ENCODE measurements at places on chromosomes 7 and 10.

DNA sequence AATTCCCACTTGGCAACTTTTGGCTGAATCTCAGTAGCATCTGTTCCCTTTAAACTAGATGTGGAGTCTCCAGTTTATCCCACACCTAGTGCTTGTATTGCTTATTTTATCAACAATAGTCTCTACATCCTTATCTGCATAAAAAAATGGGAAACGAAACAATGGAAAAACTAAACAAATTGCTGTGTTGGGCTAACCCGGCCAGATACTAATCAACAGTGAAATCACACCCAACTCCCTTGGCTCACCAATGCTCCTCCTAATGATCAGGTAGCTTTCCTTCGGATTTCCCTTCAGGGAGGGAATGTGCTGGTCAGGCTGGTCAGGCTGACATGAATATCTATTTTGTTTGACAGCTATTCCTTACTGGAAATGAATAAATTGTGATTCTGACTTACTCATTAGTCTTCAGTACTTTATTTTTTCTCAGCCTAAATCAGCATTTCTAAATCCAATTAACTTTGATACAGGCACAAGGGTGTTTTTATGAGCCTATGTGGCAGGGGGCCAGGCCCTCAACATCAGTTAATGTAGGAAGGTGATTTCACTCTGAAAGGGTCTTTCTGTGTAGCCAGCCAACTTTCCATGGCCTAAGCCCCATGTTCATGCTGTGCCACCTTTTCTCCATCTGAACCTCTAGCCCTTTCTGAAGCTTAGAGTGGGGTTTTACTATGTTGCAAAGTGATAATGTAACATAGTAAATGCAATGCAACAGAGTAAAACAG, 170.5 kb upstream of the NPSR1 start:
- no peak for DNase-seq

GRCh38 chr10:19317952-19318351, 269.4 kb downstream of the MALRD1 start:
- no peak for DNase-seq

GRCh38 chr7:88759230-88760135, at the start of gene ZNF804B:
TSS of gene ZNF804B (plus strand) at chr7:88759700. CDS start at chr7:88759977, 277 bp downstream.
- DNase-seq, result no peak

DNA sequence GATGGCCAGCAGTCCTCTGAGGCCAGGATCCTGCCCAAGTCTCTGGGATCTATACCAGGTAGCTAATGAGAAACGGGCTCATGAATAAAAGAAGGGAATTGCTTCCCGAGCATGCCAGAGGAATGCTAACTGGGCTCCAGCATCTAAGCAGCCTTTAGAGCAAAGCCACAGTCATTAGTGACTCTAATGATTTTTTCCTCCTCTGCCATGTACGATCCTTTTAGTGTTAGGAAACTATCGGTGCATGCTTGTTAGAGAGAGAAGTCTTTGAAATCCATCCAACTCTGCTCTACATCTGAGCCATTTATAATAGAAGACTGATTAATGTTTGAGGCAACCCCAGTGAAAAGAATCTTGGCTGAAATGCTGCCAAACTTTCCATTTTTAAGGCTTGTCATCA, 124.9 kb upstream of the TCERG1L start:
- no peak for DNase-seq

- DNase-seq, result no peak
Measured at GRCh38 chr10:91798649-91799611, 704 bp downstream of the TNKS2 start.

GRCh38 chr10:45404770-45405120, 30.7 kb downstream of the ALOX5 start:
- no peak for DNase-seq

- DNase-seq, result no peak
Measured at GRCh38 chr7:112782498-112782897, 7.7 kb downstream of the TMEM168 start.

DNA sequence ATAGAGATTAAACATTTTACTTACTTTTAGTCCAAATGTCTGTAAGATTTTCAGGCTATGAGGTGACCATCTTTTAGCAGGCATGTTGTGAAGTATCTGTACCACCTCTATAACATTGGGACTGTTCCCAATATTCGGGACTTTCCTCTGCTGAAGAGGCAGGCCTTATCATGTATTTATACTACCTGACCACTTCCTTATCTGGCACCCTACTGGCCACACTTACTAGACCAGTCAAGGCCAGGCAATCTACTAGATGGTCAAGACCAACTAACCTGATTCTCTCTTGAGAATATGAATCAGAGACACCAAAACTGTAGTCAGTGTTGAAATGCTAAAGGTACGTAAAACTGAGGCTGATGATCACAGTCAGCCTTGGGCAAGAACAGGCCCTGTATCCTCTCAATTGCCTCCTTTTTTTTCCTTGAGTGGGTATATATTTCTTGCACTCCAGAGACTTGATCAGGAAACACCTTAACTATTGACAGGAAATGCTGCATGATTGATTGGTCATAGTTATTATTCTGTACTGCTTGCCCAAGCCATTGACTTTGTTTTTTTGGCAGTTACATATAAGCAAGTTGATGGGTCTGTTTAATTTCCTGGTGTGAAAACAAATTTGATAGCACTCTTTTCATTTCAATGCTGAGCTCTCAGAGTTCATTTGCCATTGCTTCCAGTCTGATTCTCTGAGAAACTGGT, 5.2 kb upstream of the PRKAR2B start:
- no peak for DNase-seq

DNA sequence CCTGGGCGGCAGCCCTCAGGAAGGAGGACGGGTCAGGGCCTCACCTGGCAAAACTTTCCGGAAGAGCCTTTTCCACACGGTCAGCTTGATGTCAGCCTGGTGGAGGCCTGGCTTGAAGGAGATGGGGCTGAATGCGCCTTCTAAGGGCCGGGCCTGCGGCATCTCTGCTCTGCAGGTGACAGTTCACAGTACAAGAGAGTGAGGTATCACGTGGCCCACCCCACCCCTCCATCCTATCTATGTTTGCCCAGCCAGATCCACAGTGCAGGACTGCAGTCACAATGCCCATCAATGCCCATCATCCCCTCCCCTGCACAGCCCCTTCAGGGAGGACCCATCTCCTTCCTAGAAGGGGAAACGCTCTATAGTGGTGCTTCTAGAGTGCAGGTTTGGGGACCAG, 7.9 kb upstream of the NSUN5 start:
- DNase-seq, result no peak

GRCh38 chr7:129951226-129952085, 1.3 kb downstream of the UBE2H start:
- no peak for DNase-seq

DNA sequence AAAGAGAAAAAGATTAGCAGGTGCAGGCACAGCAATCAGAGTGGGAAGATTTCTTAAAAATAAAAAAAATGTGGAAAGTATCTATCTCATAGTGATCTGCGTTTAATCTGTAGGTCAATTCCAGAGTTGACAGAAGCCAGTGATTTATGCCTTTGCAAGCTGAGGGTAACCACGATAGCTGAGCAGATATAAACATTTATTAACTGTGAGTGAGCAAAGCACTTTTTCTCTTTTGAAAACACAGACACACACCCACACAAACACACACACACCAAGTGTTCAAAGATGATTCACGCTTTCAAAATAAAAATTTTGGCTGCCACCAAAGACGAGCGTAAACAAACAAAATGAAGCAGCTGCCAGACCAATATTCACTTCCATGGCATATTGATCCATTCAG, 243.2 kb upstream of the SLC26A5 start:
- DNase-seq, result no peak

DNA sequence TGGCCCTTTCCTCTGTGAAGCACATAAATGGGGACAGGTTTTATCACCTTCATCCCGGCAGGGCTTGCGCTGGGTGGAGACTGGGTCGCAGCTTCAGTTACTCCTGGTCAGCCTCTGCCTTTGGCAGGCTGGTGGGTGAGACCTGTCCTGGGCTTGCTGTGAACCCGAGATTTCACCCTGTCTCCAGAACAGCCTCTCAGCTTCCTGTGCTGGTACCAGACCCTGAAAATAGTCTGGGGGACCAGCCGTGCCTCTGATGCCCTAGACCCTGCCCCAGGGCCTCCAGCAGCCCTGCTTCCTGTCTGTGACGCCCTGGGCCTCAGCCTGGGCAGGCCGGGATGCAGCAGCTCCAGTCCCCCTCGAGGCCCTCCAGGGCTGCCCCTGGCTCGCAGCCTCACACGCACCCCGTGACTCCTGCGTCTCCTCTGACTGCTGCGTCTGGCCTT, 13.2 kb upstream of the PWWP2B start:
- DNase-seq, result no peak

- DNase-seq, result no peak
Measured at GRCh38 chr7:76191783-76192240, 9.9 kb upstream of the SRRM3 start.

DNA sequence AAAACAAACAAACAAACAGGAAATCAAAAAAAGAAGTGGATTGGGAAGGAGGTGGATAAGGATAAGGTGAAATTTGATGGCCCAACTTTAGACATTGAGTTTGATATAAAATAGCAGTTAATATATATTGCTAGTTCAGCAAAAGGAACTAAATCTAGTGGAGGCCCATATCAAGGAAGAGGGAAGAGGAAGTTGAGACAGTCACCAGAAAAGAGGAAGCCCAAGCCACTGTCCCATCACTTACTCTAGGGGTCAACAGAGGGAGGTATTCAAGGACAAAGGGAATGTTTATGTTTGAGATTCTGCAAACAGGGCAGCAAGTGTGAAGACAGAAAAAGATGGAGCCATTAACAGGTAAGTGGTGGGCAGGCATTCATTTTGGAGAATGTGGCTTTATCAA, 3.7 kb downstream of the LAMTOR4 start:
- no peak for DNase-seq

DNA sequence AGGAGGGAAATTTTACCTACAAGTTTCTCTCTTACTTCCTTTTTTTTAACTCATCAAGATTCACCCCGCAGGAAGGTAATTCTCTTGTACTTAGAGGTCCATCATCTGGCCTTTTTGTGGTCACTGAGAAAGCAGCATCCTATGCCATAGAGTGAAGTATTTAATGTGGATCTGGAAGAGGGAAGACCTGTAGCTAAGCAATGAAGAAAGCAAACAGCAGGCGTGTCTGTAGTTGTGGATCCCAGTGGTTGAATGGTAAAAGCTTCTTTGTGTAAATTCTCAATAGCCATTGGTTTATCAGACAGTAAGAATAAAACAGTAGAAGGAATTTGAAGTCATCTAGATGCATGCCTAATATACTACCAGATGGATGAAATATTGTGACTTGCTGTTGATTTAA, 196.4 kb downstream of the ANKRD7 start:
- no peak for DNase-seq

GRCh38 chr10:125591886-125592285, 91.1 kb downstream of the TEX36 start:
- no peak for DNase-seq

- DNase-seq, result no peak
Measured at GRCh38 chr7:35520810-35521625, 173.9 kb downstream of the HERPUD2 start.
